GM20000 (cell line): ENCODE measurements at places on chromosomes 7 and 10.

GRCh38 chr10:75866300-75866625 lies 434.8 kb downstream of the LRMDA start:
- DNase-seq, result no peak

DNA sequence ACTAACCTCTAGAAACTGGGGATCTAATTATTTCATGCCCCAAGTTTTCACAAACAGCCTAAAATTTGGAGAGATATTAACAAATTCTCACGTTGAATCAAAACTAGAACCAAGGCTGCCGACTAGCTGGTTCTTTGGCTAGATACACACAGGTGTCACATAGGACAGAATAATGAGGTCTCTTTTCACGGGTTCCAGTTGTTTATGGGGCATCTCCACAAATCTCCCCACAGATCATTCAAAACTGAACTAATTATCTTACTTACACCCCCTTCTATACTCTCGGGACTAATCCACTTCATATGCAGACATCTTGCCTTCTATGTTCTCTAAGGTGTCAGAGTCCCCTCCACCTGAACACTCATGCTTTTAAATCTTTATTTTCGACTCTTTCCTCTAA lies 16.4 kb upstream of the OR2AE1 start:
- no peak for DNase-seq

- DNase-seq, result no peak
Measured at GRCh38 chr7:139023076-139023475, 12.8 kb downstream of the ZC3HAV1L start.

DNA sequence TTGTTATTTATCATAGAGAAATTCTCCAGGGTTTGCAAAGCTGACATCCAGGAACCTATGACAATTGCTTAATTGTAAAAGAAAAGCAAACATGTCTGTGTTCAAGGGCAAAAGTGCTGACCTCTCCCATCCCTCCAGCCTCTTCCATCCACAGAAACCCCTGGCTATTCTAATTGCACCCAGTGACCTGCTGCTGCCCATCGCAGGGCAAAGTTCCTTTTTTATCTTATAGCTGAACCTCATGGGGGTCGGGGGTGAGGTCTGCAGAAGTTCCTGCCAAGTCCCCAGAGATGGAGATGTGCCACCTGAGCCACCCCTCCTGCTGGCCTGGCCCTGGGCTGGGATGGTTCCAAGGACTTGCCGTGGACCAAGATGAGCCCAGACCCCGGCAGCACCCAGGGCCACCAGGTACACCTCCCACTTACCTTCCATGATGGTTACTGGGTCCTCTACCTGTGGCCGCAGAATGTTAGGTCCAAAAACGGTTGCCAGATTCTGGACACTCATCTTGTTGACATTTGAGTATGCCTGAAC lies 146.5 kb downstream of the MAPK8 start:
- DNase-seq, result no peak

DNA sequence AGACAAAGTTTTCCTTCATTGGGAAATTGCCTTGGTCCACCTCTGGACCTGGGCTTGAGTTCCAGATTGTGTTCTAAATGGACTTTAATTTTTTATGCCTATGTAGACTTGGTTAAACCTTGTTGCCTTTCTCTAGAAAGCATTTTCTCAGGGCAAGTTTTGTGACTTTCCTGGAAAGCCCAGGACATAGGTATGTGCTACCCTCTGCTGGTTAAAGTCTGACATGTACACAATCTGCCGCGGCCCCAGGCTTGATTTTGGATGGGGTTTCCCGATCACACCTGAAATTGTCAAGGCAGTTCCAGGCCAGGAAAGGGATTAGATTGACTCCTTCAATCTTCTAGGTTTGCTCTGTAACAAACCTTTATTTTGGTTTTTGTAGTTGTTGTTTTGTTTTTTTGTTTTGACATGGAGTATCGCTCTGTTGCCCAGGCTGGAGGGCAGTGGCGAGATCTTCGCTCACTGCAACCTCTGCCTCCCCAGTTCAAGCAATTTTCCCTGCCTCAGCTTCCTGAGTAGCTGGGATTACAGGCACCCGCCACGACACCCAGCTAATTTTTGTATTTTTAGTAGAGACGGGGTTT lies 14.1 kb upstream of the AKR1B10 start:
- peak; percentile 54 for DNase-seq

DNA sequence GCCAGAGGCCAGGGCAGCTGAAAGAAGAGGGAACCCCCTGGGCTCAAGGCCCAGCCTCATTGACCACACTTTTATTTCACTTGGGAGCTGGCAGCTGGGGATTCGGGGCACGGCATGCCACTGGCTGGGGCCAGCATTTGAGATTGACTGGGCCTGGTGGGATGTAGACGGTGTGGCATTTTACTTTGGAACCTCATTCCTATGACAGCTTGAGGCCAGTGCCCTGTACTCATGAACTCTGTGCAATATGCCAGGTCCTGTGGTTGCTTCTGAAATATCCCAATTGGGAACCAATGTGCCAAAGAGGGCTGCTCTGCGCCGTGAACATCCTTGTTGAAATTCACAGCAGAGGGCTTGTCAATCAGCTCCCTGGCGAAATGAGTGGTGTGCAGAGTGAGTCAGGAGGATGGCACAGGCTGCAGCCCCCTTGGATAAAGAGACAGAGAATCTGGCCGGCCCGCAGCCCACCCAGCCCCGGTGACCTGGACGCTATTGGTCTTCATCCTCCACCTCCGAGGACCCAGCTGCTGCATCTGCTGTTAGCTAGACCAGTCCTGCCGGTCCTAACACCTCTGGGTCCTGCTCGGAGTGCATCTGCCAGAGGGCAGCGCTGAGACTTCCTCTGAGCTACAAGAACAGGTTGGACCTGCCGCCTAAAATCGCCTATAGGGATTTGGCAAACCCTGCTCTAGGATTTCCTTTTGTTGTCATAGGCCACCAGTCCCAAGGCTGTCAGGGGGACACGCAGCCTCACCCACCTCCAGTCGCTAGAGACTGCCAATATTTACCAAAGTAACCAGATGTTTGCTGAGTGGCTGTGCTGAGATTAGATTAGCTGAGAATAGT lies 58.0 kb downstream of the PRKAG2 start:
- DNase-seq, result no peak

GRCh38 chr10:91540733-91541132 lies 92.1 kb downstream of the PPP1R3C start:
- DNase-seq, result no peak

GRCh38 chr10:114698271-114699061 lies 40.4 kb upstream of the ABLIM1 start:
- DNase-seq, result no peak

DNA sequence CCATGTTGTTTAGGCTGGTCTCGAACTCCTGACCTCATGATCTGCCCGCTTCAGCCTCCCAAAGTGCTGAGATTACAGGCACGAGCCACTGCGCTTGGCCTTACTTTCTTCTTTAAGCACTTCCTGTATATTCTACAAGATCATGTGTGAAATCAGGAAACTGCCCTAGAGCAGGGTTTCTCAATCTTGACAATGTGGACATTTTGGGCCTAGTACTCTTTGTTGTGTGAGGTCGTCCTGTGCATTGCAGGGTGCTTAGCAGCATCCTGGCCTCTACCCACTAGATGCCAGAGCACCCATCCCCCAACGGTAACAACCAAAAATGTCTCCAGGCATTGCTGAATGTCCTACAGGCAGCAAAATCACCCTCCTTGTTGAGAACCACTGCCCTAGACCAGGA lies 24.7 kb downstream of the RRP12 start:
- DNase-seq, result no peak

- DNase-seq, result no peak
Measured at GRCh38 chr10:3494131-3494837, 290.7 kb downstream of the KLF6 start.

GRCh38 chr10:76115131-76115470 lies 683.7 kb downstream of the LRMDA start:
- DNase-seq, result no peak

DNA sequence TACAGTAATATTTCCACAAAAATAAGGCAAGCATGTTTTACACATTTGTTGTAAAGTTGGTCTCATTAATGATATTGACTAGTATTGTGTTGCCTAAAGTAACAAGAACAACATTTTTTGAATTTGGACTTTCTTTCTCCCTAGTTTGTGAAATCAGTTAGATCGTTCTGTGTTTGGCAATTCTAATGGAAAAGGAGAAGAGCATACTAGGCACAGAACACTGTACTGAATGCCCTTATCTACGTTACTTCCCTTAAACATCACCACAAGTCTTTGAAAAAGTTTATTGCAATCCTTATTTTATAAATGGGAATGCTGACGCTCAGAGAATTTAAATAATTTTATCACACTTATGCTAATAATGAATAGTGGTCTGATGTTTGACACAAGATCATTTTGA lies 372.2 kb downstream of the EXOC4 start:
- no peak for DNase-seq

- DNase-seq, result no peak
Measured at GRCh38 chr7:22117222-22117621, 171.5 kb upstream of the CDCA7L start.
